ENCODE measurements at places on chromosomes 11 and 22.

- no peak for DNase-seq
Observed at GRCh38 chr11:68741463-68741862, 9.9 kb downstream of the TESMIN start.

GRCh38 chr11:26950260-26950719, 43.6 kb upstream of the FIBIN start:
- no peak for DNase-seq

- peak; percentile 18 for DNase-seq
Observed at GRCh38 chr11:66617155-66617834, 865 bp downstream of the RBM14 start.

DNA sequence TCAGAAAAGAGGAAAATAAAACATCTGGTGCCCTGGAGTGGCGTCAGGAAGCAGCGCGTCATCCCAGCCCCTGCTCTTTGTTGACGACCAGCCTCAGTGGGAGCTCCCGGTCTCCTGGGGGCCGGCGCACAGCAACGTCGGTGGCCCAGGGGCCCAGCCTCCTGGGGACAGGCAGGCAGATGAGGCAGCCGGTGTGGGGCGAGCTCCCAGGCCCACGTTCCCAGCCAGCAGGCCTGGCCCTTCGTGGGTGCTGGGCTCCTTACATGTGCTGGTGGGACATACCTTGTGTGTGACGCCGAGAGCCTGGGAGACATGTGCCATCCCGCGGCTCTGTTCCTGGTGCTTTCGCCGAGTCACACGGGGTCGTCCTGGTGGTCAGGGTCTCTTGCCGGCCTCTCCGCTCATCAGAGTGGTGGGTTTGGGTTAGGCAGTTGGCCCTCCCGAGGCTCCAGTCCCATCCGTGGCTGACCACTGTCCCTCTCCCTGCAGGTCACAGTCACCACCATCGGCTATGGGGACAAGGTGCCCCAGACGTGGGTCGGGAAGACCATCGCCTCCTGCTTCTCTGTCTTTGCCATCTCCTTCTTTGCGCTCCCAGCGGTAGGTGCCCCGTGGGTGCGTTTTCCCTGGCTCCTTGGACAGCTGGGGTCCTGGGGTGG, 116.7 kb downstream of the KCNQ1OT1 start:
- DNase-seq = peak; percentile 6

GRCh38 chr11:71927820-71928736, at the start of gene XNDC1N:
Gene XNDC1N (minus strand): TSS chr11:71928594. CDS start chr11:71923353, 5,241 bp downstream.
- DNase-seq = peak; percentile 75

GRCh38 chr11:113373981-113374560, 13.5 kb upstream of the ANKK1 start:
- DNase-seq = no peak

- DNase-seq = no peak
Observed at GRCh38 chr11:40294741-40295140, 1164.7 kb downstream of the LRRC4C start.

- DNase-seq = no peak
Observed at GRCh38 chr11:112024178-112024772, 933 bp upstream of the DLAT start.

DNA sequence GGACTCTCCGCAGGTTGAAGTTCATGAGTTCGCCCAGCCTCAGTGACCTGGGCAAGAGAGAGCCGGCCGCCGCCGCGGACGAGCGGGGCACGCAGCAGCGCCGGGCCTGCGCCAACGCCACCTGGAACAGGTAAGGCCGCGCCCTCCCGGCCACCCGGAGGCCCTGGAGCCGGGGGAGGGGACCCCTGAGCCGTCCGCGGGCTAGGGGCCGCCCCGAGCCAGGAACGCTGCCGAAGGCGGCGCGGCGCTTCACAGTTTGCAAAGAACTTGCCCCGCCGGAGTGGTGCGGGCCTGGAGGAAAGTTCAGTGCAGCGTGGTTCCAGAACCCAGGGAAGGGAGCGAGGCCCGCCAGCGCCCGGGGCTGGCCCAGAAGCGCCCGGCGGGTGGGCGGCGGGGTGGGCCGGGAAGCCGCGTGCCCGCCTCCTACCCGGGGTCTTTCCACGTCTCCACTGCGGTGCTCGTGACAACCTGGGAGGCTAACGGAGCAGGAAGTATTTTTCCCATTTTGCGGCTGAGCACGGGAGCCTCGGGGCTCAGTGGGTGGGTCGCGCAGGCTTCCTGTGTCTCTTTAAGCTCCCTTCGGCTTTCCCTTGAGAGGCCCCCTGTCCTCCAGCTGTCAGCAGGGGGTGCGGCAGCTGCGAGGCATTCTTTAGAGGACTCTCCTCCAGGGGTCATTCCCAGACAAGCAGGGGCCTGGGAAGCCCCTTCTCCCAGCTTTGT, 635 bp downstream of the PRR5 start:
- no peak for DNase-seq

DNA sequence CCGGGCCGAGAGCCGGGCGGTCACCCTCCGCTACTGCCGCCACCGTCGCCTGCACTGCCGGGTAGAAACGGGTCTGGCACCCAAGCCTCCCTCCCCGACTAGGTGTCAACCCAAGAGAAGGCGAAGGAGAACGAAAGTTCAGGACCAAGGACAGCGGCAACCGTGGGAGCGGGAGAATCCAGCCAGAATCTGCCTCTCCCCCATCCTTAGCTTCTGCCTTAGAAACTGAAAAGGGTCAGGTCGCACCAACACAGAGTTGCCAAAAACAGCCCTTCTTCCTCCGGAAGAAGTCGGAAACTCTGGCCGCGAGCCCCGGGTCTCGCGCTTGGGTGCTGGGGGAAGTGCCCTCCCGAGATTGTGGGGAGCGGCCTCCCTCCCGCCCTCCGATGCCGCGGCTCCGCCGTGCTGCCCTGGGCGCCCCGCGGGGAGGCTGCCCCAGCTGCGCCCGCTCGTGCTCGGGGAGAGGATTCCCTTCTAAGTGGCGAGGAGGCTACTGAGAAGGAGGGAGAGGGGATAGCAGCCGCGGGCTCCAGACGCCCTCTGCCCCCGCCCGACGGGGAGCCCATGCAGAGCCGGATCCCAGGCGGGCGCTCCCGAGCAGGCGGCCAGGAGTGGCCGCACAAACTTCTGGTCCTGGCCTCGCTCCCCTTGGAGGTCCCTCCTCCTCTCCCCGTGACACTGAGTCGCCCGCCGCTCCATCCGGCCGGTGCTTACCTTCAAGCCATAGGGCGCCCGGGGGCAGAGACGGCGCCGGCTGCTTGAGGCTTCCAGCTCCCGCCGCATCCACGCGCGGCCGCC, 637 bp downstream of the DRD2 start:
- peak; percentile 37 for DNase-seq

GRCh38 chr11:82987997-82988396, 83.7 kb downstream of the RAB30 start:
- no peak for DNase-seq

GRCh38 chr22:18085188-18085587, 7.4 kb downstream of the PEX26 start:
- DNase-seq = no peak

- DNase-seq = no peak
Observed at GRCh38 chr11:7538466-7539454, 25.0 kb downstream of the PPFIBP2 start.

DNA sequence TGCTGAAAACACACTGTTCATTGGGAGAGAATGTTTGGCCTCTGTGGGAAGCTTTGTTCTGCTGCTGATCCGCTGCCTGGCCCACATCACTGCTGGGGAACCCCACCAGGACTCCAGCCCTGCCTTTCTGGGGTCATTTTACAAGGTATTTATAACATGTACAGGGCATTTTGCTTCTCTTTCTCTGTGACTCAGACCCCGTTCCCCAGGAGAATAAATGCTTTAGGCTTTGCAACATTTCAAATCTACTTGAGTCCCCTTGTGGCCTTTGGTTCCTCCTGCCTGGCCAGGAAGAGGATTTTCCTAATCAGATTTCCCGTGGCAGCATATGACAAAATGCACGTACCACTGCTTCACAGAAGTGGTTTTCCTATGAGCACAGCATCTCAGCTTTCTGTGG, 43.0 kb downstream of the BTG4 start:
- no peak for DNase-seq

DNA sequence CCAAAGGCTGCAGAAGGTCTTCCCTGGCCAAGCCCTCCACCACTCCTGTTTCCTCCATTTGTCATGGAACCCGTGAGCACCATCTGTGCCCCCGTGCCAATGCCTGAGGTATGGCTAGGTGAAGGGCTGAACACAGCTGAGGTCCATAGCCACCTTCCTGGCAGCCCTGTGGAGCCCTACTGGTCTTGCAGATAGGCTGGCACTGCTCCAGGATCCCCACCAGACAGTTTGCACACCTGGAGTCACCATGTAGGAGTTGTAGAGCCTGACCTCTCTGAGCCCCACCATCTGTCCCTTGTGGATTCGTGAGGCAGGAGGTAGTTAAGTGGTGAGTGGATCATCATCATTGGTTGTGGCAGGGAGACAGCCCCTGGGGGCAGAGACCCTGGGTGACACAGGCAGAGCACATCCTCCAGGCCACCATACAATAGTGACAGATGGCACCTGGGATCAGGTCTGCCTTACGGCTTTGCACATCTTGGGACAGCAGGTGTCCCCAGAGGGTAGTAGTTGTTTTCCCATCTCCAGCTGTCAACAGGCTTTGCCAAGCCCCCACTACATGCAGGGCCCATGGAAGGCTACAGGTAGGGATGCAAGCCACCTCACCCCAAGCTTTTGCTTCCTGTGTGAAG, 52.5 kb upstream of the SUSD2 start:
- DNase-seq = no peak

GRCh38 chr11:63610604-63611394, 3.4 kb downstream of the PLAAT3 start:
- no peak for DNase-seq

DNA sequence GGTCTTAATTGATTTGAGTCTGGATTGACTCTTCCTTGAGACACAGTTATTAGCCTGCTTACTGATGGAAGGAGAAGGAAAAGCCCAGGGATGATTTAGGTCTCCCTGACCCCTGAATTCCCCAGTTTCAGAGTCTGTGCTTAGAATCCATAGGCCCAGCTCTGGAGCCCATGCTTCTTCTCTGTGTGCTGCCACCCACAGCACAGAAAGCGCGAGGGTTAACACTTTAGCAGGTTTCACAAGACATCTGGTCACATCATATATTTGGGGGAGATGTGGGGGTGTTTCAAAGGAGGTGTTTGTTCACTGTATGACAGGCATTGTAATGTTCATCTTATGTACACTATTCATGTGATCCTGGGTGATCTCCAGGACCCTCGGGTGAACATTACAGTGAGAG, 107.0 kb downstream of the PPP6R3 start:
- no peak for DNase-seq

DNA sequence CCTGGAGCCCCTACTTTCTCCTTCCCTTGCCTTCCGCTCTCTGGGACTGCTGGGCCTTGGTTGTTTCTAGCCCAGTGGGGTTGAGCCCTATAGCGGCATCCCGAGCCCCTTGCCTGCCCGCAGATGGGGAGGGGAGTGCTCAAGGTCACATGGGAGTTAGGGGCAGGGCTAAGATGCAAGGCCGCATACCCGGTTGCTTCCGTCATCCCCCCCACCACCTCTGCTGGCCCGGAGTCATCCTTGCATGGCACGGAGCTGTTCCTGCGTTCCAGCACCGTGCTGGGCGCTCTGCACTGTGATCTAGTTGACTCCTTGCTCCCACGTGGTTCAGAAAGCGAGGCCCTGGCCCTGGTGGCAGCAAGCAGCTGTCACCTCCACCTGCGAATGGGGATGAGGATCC, 18.0 kb downstream of the FLRT1 start:
- no peak for DNase-seq

- no peak for DNase-seq
Observed at GRCh38 chr11:116955548-116955947, 118.1 kb upstream of the APOA1 start.

GRCh38 chr11:119322360-119322739, 5.4 kb upstream of the MCAM start:
- no peak for DNase-seq

DNA sequence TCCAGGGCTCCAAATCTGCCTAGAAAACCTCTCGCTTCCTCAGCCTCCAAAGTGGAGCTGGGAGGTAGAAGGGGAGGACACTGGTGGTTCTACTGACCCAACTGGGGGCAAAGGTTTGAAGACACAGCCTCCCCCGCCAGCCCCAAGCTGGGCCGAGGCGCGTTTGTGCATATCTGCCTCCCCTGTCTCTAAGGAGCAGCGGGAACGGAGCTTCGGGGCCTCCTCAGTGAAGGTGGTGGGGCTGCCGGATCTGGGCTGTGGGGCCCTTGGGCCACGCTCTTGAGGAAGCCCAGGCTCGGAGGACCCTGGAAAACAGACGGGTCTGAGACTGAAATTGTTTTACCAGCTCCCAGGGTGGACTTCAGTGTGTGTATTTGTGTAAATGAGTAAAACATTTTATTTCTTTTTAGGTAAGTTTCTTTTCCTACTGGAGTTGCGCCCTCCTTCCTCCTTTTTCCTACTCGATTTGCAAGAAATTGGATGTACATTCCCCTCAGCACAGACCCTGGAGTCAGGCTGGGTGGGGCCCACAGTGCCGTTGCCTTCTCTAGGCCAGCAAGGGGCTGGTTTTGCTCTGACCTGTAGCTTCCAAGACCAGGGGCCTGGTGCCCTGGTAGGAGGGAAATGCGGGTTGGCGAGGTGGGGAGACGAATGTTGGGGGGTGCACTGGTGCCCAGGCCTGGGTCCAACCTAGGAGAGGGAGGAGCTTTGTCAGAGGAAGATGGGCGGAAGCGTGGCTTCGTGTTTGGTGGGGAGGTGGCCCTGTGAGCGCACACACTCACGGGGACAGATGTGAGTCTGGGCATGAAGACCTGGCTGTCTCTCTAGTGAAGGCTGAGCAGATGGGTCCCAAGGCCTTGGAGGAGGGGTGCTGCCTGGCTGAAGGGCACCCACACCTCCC, 50.6 kb downstream of the ST14 start:
- peak; percentile 5 for DNase-seq

DNA sequence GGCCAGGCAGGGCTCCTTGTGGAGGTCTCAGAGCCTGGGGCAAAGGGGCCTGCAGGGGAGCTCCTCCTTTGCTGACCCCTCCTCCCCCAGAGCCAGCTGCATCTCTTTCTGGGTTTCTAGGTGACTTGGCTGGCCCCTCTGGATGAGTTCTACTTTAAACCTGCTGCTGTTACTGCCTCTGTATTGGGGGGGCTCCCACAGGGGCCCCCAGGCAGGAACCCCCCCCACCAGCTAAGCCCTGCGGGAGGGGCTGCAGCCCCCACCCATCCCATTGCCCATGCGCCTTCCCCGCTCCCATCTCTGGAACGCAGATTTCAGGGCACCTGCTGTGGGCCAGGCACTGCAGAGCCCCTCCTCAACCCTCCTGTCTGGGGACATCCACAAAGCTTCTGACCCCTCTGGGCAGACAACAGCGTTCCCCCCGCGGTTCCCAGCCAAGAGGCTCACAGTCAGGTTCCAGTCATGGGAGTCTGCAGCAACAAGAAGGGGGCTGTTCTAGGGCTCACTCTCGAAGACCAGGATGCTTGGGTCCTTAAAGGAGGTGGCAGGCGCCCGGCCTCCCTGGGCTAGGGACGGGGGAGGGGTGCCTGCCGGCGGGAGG, 815 bp upstream of the PLCB3 start:
- no peak for DNase-seq

GRCh38 chr11:8028766-8029165, 41.6 kb downstream of the EIF3F start:
- no peak for DNase-seq

DNA sequence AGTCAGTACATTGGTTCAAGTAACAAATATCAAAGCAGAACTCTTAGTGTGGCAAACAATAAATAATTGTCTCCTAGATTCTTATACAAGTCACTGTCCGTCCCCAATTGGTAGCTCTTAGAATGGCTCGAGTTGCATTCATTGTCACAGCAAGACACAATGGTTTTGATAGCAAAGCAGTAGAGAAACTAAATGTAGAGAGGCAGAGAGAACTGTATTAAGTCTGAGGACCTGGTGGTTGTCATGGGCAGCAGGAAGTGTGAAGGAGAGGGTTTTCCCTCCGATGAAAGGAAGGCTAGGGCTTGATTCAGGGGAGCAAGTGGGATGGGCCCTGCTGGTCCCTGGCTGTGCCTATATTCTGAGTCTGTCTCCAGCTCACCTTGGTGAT, 36.6 kb downstream of the RCOR2 start:
- no peak for DNase-seq

GRCh38 chr22:40525250-40525884, 111.2 kb downstream of the MRTFA start:
- peak; percentile 61 for DNase-seq
